ENCODE measurements at places on chromosomes 3 and 15.
A peak's percentile ranks its signal among the peaks of the same experiment; 100 is the strongest.

GRCh38 chr15:34942363-34942762 lies 27.2 kb downstream of the AQR start:
- no peak for DNase-seq

- DNase-seq = no peak
Observed at GRCh38 chr3:37229291-37229690, 54.9 kb upstream of the LRRFIP2 start.

DNA sequence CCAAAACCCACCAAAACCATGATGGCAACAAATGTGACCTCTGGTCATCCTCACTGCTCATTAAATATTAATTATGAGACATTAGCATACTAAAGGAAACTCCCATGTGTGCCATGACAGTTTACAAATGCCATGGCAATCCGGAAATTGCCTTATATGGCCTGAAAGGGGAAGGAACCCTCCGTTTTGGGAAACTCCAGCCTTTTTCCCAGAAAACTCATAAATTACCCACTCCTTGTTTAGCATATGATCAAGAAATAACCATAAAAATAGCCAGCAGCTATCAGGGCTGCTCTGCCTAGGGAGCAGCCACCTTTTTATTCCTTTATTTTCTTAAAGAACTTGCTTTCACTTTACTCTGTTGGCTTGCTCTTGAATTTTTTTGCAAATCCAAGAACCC lies 992.7 kb downstream of the NTRK3 start:
- no peak for DNase-seq

GRCh38 chr15:34588046-34588674 lies 4.7 kb upstream of the GOLGA8B start:
- peak; percentile 80 for DNase-seq

GRCh38 chr15:71476823-71477222 lies 333.5 kb upstream of the NR2E3 start:
- DNase-seq = no peak

All from BE2C (cell line).